ENCODE measurements at places on chromosomes 2 and 18. TPM values are rescaled to one million over a fixed set of nuclear protein-coding genes. Genes with fewer than 3 reads are reported as not detected.

- no peak overlapping the region for H3K27ac ChIP-seq
- no peaks in the 10 kb centered on the region for H3K27me3 ChIP-seq
- no peak overlapping the region for H3K4me3 ChIP-seq
- no peak for DNase-seq
- H3K36me3 ChIP-seq: peaks cover 7% of the 10 kb centered on the region
Observed at GRCh38 chr2:101291973-101292372, 16.5 kb downstream of the RNF149 start.

DNA sequence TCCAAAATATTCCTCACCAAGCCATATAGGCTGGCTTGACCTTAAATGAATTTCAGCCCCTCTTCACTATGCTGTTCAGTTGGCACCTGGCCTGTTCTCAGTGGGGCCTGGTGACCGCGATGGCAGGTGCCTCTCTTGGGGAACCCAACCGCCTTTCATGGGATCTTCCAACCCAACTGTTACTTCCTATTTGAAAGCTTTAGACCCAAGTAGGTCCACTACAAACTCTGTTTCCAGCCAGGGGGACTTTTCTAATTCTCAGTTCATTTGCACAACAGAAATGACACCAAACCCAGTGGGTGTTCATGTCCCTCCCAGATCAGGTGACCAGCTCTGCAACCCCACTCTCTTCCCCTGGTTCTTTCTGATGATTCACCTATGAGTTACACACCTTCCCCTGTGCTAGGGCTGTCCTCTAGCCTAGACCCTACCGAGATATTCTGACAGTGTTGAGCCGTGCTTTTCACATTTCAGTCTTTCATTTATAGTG, 35.6 kb upstream of the NDUFV2 start:
- no peak for DNase-seq
- H3K27me3 ChIP-seq: peaks cover 3% of the 10 kb centered on the region
- no peak overlapping the region for H3K27ac ChIP-seq

ANO7 gene
- total RNA-seq: 2.8 TPM

- peak; percentile 66 for DNase-seq
- H3K36me3 ChIP-seq: no peaks in the 10 kb centered on the region
- H3K4me1 ChIP-seq: peaks cover 16% of the 10 kb centered on the region
- H3K27me3 ChIP-seq: no peaks in the 10 kb centered on the region
Observed at GRCh38 chr2:165877565-165878550, 75.7 kb downstream of the TTC21B start.

DLX1 gene
- not detected for total RNA-seq

DNA sequence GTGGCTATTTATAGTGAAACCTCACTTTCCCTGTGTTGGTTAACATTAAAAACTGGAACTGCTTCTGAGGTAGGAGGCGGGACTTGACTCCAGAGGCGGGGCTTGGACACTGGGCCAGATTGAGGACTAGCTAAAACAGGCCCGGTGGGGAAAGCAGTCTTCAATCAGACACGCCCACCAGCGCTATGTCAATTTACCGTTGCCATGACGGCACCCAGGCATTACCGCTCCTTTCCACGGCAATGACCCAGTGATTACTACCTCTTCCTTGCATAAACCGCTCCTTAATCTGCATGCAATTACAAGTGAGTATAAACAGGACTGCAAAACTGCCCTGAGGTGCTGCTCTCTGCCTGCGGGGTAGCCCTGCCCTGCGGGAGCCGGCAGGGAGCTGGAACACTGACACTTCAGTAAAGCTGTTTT, 35.3 kb downstream of the LRRFIP1 start:
- H3K4me1 ChIP-seq: peaks cover 24% of the 10 kb centered on the region
- H3K4me3 ChIP-seq: no peak overlapping the region
- H3K36me3 ChIP-seq: no peaks in the 10 kb centered on the region
- H3K27ac ChIP-seq: no peak overlapping the region
- peaks cover 13% of the 10 kb centered on the region for H3K27me3 ChIP-seq

GRCh38 chr2:143816916-143817315, 687.7 kb downstream of the ARHGAP15 start:
- no peak overlapping the region for H3K27ac ChIP-seq
- no peak overlapping the region for H3K4me3 ChIP-seq
- H3K27me3 ChIP-seq: peaks cover 9% of the 10 kb centered on the region
- peaks cover 11% of the 10 kb centered on the region for H3K36me3 ChIP-seq

CD207 gene
- 1.1 TPM for total RNA-seq

- no peaks in the 10 kb centered on the region for H3K27me3 ChIP-seq
- DNase-seq: no peak
- no peak overlapping the region for H3K27ac ChIP-seq
- no peaks in the 10 kb centered on the region for H3K36me3 ChIP-seq
- H3K4me1 ChIP-seq: no peaks in the 10 kb centered on the region
Observed at GRCh38 chr2:125274718-125275117, 1249.6 kb downstream of the CNTNAP5 start.

GRCh38 chr2:132797556-132797955, 127.6 kb upstream of the LYPD1 start:
- no peaks in the 10 kb centered on the region for H3K4me1 ChIP-seq
- H3K27ac ChIP-seq: no peak overlapping the region
- no peak for DNase-seq
- H3K4me3 ChIP-seq: no peak overlapping the region
- no peaks in the 10 kb centered on the region for H3K27me3 ChIP-seq
- no peaks in the 10 kb centered on the region for H3K36me3 ChIP-seq

GRCh38 chr2:233905945-233906344, 11.2 kb upstream of the TRPM8 start:
- H3K4me1 ChIP-seq: no peaks in the 10 kb centered on the region
- peaks cover 68% of the 10 kb centered on the region for H3K27me3 ChIP-seq
- no peak overlapping the region for H3K27ac ChIP-seq
- no peak overlapping the region for H3K4me3 ChIP-seq

DNA sequence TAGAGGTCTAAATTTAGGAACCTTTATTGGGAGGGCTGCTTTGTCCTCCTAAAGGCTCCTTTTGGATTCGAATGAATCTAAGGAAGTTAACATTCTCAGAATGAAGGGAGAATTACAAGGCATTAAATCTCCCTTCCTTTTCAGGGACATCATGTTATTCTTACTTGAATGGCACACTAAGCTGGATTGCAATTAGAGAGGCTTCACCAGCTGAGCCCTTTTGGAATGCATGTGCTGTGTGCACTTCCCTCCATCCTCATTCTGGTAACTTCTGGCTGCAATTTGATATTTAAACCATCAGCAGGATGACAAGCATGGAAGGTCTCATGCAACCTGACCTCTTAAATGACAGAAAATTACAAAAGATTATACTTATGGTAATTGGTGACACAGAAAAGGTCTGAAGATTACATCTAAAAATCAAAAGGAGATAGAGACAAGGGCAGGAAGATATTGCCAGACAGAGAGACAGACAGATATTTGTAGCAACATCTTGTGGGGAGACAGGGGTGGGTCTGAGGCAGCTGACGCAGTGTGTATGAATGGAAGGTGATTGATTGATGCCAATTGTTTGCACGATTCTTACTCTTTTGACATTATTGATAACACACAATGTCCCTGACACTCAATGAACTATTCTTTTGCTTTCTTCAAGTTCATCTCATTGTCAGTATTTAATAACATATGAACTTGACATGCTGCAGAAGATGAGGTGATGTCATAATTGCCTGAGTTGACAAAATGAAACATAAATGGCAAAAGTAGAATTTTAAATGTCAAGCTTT, 570.8 kb upstream of the GYPC start:
- H3K4me1 ChIP-seq: no peaks in the 10 kb centered on the region
- peaks cover 5% of the 10 kb centered on the region for H3K36me3 ChIP-seq
- no peak for DNase-seq
- H3K27me3 ChIP-seq: no peaks in the 10 kb centered on the region
- no peak overlapping the region for H3K4me3 ChIP-seq

DPYSL5 gene
- total RNA-seq: not detected

GAL3ST2 gene
- 2.8 TPM for total RNA-seq

CFAP65 gene
- not detected for total RNA-seq

C2orf72 gene
- total RNA-seq: 2.2 TPM

GRCh38 chr2:60391230-60391629, 162.2 kb downstream of the BCL11A start:
- no peak overlapping the region for H3K27ac ChIP-seq
- H3K27me3 ChIP-seq: peaks cover 7% of the 10 kb centered on the region
- H3K36me3 ChIP-seq: no peaks in the 10 kb centered on the region
- DNase-seq: no peak
- H3K4me3 ChIP-seq: no peak overlapping the region

- no peak for DNase-seq
- H3K36me3 ChIP-seq: no peaks in the 10 kb centered on the region
- H3K4me3 ChIP-seq: no peak overlapping the region
- H3K27ac ChIP-seq: no peak overlapping the region
- H3K27me3 ChIP-seq: no peaks in the 10 kb centered on the region
Observed at GRCh38 chr2:196293751-196294515, 122.6 kb upstream of the STK17B start.

DNA sequence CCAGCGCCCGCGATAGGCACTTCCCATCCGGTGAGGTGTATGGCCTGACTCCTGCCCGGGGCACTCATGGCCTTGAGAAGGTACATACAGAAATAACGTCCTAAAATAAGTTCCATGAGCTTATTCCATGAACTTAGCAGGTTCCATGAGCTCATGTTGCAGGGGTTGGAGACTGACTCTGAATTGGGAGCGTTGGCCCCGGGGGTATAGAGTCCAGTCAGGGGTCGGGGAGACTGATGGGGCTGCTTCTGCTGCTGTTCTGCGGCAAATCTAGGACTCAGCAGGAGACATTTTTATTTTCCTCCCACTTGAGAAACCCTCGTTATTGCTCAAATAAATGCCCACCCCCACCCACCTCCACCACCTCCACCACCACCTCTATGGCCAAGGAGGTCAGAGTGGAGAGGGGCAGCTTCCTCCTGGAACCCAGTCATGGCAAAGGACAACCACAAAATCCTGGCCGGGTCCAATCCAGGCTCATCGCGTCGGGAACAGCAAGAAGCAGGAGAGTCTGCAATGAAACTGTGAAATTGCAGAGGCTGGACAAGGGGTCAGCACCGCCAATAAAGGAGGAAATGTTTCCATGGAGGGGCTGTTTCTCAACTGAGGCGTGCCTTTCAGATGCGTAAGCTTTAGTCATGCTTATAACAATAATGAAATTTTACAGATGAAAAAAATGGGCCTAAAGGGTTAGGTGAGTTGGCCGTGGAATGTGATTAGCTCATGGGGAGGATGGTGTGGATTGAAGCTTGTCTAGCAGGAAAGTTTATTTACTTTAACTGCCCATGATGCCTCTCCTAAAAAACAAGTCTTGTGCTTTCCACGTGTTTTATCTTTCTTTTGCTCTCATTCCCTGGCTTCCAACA, 136.6 kb upstream of the ALKAL2 start:
- no peaks in the 10 kb centered on the region for H3K27me3 ChIP-seq
- no peak overlapping the region for H3K27ac ChIP-seq
- H3K4me1 ChIP-seq: peaks cover 5% of the 10 kb centered on the region
- no peak for DNase-seq
- no peaks in the 10 kb centered on the region for H3K36me3 ChIP-seq

CEP76 gene
- total RNA-seq: 14.4 TPM

HOXD11 gene
- total RNA-seq: not detected

- no peak overlapping the region for H3K27ac ChIP-seq
- H3K36me3 ChIP-seq: no peaks in the 10 kb centered on the region
- DNase-seq: no peak
Observed at GRCh38 chr18:63071701-63072141, 247.8 kb downstream of the BCL2 start.

LRRTM4 gene
- not detected for total RNA-seq

DNA sequence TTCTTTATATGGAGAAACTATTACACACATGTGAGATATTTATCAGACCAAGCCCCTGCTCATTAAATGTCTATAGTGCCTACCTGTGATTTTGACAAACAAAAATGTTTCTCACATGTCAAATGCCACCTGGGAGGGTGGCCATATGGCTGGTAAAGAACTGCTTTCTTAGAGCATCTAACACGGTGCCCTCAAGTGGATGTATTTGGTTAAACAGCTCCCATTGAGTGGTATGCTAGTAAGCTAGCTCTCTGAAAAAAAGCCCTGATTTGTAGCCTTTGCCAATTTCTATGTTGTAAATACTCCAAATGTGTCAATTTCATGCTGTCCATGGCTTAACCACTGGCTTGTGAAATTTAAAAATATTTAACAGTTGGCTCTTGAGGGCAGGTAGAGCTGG, 94.6 kb downstream of the PMAIP1 start:
- H3K36me3 ChIP-seq: no peaks in the 10 kb centered on the region
- no peak for DNase-seq
- H3K4me3 ChIP-seq: no peak overlapping the region
- H3K27ac ChIP-seq: no peak overlapping the region
- H3K4me1 ChIP-seq: no peaks in the 10 kb centered on the region

DNA sequence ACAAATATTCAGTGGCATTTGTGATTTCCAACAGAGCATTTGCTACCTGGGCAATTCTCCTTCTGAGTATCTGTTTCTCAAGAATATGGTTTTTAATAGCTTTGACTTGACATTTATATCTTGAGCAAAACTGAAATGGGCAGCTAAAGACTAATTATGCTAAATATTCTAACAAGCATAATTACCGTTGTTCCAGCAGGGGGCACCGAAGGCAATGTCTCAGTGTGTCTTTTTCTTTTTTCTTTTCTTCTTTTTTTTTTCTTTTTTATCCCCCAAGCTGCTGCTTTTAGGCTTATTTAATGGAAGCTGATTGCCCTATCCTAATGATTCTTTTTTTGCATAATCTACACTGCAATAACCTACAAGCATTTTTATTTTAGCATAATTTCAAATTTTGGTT, 138.9 kb upstream of the NABP1 start:
- H3K4me1 ChIP-seq: no peaks in the 10 kb centered on the region
- H3K4me3 ChIP-seq: no peak overlapping the region
- peaks cover 13% of the 10 kb centered on the region for H3K27me3 ChIP-seq
- no peak for DNase-seq

MEP1B gene
- 0.19 TPM for total RNA-seq

GRCh38 chr2:9937968-9938367, 13.5 kb upstream of the GRHL1 start:
- H3K4me1 ChIP-seq: no peaks in the 10 kb centered on the region
- no peak for DNase-seq
- no peak overlapping the region for H3K27ac ChIP-seq
- no peak overlapping the region for H3K4me3 ChIP-seq
- no peaks in the 10 kb centered on the region for H3K36me3 ChIP-seq
- H3K27me3 ChIP-seq: no peaks in the 10 kb centered on the region
